ENCODE measurements at places on chromosomes 2 and 18.

GRCh38 chr2:23432531-23432930 lies 47.6 kb downstream of the KLHL29 start:
- no peak for DNase-seq

DNA sequence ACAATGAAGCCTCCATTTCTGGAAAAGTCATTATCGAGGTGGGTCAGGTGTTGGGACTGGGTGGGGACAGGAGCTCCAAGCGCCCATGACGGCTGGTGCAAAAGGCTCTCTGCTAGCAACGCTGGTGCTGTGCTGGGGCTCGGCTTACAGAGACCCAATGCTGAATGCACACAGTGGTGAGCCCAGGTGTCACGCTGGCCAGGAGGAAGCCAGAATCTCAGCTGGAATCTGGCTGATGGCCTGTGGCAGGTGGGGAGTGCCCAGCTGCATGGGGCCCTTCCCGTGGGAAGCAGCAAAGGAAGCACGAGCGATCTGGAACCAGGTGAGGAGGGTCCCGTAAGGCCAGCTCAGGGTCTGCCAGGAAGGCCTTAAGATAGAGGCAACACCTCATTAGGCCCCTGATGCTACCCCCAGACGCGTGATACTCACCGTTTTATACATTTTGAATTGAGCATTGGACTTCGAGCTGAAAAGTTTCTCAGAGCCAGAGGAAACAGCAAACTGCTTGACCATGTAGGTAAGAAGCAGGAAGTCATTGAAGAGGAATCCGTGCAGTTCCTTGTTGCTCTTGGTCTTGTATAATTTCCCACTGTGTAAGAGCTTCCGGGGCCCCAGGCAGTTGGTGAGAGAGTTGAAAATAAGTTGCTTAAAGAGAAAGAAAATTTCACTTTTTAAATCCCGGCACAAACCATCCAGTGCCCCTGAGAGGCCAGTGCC lies 34.7 kb downstream of the FAM228A start:
- no peak for DNase-seq

- no peak for DNase-seq
Measured at GRCh38 chr2:72157871-72158771, 10.5 kb upstream of the CYP26B1 start.

DNA sequence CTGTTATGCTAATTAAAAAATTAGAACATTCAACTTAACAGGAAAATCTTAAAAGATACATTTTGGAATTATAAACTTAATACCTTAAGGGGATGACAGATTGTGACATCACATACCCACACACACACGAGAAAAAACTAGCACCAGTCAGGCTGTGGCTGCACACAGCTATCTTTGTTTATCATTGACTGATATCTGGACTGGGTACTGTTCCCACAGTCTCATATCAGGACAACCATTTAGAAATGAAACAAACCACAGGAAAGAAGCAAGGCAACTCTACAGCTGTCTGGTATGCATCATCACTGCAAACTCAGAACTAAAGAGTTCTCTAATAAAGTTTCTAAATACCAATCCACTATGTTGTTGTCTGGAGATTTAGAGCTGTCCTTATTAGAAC lies 210.9 kb upstream of the SMAD7 start:
- peak; percentile 62 for DNase-seq

GRCh38 chr2:85534881-85535280 lies 4.1 kb upstream of the MAT2A start:
- DNase-seq = no peak

DNA sequence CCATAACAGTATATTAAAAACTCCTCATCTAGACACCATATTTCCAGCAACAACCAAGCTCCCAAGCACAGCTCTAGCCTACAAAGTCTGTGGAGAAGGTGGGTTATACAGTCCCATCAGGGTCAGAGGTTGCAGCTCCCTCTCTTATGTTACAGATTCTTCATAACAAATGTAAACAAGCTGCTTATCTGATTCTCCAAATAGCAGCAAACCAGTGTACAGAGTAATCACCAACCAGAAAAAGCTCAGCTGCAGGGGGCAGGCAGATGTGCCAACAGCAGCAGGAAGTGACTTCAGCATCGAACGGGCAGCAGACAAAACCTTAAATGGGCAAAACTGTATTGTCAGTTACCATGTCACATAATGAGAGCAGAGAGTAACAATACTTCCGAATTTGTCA lies 52.9 kb upstream of the NABP1 start:
- DNase-seq = peak; percentile 34

- no peak for DNase-seq
Measured at GRCh38 chr2:237296756-237297155, 117.2 kb downstream of the COL6A3 start.

Data from activated T-cell treated with anti-CD3 and anti-CD28 coated beads, Interleukin-2, amount 50 U/mL, for 72 hours (primary cell).